ENCODE measurements at places on chromosomes 1 and 21. TPM values are rescaled to one million over a fixed set of nuclear protein-coding genes. Genes with fewer than 3 reads are reported as not detected.

DNA sequence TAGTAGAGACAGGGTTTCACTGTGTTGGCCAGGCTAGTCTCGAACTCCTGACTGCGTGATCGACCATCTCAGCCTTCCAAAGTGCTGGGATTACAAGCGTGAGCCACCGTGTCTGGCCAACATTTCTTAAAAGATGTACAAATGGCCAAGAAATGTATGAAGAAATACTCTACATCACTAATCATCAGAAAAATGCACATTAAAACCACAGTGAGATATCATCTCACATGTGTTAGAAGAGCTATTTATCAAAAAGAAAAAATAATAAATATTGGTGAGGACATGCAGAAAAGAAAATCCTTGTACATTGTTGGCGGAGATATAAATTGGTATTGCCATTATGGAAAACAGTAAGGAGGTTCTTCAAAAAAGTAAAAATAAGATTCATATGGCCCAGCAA, 33.6 kb upstream of the TNFSF18 start:
- no peak overlapping the region for H3K4me3 ChIP-seq
- H3K27me3 ChIP-seq, result no peaks in the 10 kb centered on the region
- no peaks in the 10 kb centered on the region for H3K36me3 ChIP-seq

The KCNJ9 gene
- total RNA-seq, result not detected

DNA sequence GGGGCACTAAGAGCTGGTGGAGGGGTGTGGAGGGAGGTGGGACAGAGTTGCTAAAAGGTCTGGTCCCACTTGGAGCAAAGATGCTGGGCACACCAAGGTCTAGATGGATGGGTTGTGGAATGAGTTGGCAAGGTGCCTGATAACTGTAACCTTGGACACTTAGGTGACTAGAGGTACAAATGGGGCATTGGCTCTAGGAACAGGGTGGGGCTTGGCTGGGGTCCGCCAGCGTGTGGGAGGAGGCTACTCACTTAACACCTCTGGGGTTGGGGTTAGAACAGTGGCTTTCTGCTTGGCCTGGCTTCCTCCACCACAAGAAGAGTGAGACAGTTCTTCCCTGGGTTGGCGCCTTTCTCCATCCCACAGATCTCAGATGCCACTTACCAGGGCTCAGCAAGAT, 17.2 kb downstream of the KCNA2 start:
- H3K4me3 ChIP-seq, result no peak overlapping the region
- H3K4me1 ChIP-seq, result no peaks in the 10 kb centered on the region
- peaks cover 19% of the 10 kb centered on the region for H3K27me3 ChIP-seq
- no peak overlapping the region for H3K27ac ChIP-seq

DNA sequence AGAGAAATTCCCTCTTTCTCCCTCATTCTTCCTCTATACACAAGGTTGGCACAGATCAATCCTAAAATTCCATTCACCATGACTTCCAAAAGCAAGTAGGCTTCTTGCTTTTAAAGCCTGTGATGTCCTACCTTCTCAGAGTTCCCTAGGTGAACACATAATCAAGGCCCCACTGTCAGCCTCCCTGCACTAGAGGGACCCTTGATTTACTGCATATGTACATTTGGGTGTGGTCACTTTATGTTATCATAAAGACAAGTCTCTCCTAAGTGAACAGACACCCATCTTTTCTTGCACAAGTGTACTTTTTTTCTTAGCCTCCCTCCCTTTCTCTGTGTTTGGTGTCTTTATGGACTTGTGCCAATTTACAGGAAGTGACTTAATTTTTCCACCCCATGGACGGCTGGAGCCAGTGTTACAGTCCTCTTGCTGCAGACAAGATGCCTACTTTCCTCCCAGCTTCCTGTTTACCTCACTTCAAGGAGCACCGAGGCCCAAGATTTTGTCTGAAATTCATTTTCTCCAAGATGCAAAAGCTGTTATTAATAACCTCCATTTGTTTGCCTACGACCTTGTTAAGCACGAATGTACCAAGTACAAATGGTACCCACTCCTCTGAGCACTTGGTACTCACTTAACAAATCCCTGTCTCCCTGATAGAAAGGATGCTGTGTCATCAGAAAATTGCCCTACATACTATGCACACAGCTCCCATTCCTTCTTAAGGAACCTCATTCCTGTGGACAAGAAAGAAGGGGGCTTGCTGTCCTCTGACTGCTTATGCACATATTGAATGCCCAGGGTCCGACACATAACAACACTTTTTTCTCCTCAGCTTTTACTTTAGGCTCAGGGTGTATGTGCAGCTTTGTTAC, 82.8 kb upstream of the SLC44A3 start:
- no peak for DNase-seq
- H3K4me3 ChIP-seq, result no peak overlapping the region
- no peaks in the 10 kb centered on the region for H3K36me3 ChIP-seq
- peaks cover 41% of the 10 kb centered on the region for H3K4me1 ChIP-seq
- H3K27me3 ChIP-seq, result no peaks in the 10 kb centered on the region

GRCh38 chr1:153217212-153217611, at the start of gene PRR9:
Gene PRR9 (plus strand): TSS chr1:153217584. CDS start chr1:153218145, 561 bp downstream.
- H3K36me3 ChIP-seq, result no peaks in the 10 kb centered on the region
- peaks cover 5% of the 10 kb centered on the region for H3K27me3 ChIP-seq
- H3K4me1 ChIP-seq, result 0 out of 2 replicates have a peak, but pooled peaks cover 2% of the 10 kb centered on the region
- no peak within 1 kb of the TSS for H3K27ac ChIP-seq
- no peak for DNase-seq

DNA sequence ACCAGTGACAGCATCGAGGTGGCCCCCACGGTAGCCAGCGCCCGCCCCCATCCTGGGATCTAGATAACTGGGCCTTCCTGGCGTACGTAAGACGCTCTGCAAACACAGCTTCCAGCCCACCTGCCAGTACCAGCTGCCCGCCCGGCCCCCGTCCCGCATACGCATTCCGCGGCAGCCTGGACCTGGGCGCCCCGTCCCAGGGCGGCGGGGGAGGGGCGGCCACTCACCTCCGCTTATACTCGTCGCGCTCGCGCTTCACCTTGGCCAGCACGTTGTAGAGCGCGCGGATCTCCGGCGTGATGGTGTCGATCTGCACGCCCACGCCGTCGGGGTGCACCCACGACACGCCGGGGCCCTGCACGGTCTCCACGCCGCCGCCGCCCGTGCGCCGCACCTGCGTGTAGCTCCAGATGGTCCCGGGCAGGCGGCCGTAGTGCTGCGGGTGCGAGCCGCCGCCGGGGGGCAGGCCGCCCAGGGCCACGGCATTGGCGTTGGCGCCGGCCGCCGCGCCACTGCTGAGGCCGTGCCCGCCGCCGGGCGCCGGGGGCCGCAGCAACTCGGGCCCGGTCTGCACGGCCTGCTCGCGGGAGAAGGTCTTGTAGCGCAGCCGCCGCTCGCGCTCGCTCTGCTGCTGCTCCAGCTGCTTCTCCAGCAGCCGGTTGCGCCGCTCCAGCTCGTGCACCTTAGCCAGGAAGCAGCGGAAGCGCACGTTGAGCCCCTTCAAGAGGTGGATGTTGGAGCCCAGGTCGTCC, 859 bp downstream of the IFFO2 start:
- peak; percentile 69 for DNase-seq
- no peaks in the 10 kb centered on the region for H3K36me3 ChIP-seq
- H3K4me1 ChIP-seq, result peaks cover 21% of the 10 kb centered on the region
- no peak overlapping the region for H3K27ac ChIP-seq
- peak overlapping the region; percentile 64 for H3K4me3 ChIP-seq
